ENCODE measurements at places on chromosomes 3 and 15. TPM values are rescaled to one million over a fixed set of nuclear protein-coding genes. Genes with fewer than 3 reads are reported as not detected.

- DNase-seq = no peak
Observed at GRCh38 chr3:21235491-21235890, 515.5 kb downstream of the ZNF385D start.

- DNase-seq = no peak
Observed at GRCh38 chr3:53046171-53047170, 598 bp upstream of the SFMBT1 start.

GRCh38 chr3:25455441-25456132 is 27.5 kb downstream of the RARB start:
- DNase-seq = no peak

DNA sequence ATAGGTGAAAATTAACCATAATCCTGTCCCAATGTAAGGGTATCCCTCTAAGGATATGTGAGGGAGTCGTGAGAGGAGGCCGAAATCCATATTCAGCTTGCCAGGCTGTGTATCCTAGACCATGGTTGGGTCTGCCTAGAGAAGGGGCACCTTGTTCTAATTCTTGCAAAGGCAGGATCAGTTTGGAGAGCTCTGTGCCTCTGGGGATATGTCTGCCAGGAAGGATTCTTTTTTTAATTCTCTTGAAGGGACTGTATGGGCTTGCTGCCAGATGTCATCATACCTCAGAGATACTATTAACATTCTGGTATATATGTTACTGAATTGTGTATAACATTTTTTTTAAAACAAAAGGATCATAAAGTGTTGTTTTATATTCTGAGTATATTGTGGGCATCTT is 2.4 kb downstream of the ATP1B3 start:
- no peak for DNase-seq

DNA sequence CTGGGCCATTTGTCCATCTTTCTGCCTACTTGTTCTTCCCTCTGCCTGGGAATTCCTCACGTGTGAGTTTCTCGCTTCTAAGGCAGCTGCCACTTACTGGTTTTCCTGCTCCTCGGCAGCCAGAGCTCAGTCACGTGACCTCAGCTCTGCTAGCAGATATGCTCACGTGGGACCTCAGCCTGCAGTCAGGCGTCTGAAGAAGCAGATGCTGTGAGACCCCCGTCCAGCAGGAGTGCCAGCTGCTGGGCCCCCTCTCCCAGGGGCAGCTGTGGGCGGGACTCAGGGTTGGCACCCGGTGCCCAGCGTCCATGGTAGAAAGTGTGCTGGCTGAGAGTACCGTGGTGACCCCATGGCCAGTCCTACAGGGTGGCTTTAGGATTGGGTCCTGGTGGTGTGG is 161.3 kb upstream of the TLE3 start:
- DNase-seq = no peak

DNA sequence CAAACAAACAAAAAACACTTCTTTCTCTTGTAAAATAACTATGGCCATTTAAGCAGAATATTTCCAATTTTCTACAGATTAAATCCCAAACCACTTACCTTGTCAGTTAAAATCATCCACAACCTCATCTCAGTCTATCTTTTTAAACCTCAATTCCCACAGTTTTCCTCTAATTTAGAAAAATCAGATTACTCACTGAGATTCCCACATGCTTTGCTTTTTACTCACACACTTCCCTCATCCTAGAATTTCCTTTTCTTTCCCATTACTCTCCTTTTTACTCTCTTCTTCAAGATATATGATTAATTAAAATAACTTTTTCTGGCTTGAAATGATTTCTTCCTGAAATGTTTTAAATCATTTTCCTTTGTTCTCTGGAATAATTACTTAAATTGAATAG is 790.7 kb downstream of the ROBO1 start:
- DNase-seq = no peak

DNA sequence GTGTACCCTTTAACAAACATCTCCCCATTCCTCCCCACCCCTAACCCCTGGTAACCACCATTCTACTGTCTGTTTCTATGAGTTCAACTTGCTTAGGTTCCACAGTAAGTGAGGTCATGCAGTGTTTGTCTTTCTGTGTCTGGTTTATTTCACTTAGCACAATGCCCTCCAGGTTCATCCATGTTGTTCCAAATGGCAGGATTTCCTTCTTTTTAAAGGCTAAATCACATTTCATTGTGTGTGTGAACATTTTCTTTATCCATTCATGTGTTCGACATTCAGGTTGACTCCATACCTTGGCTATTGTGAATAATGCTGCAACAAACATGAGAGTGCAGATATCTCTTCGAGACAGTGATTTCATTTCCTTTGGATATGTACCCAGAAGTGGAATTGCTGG is 62.7 kb downstream of the TJP1 start:
- no peak for DNase-seq

GRCh38 chr3:16841904-16842271 is 42.9 kb upstream of the PLCL2 start:
- DNase-seq = peak; percentile 69

DNA sequence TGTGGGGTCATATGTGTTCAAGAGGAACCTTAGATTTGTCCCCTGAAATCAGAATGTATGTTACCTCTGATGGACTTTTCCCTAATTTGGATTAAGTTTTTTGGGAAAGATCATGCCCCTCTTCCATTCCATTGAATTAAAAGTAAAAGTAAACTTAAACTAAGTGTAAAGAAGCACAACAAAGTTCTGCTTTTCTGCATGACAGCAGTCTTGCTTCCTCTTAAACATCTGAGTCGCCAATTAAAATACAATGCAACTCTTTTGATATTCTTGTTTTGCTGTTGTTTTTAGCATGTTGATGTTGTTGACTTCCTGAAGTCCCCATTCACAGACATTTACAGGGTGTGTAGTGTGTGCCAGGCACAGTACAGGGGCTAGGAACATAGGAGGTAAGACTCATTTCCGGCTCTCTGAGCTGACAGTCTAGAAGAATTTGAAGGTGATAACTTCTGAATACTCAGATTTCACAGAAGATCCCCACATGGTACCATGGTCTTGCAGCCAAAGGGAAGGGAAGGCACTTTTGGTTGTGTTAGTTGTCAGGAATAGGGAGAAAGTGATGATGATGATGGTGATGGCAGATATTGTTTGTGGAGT is 45.0 kb downstream of the USP13 start:
- DNase-seq = no peak

- no peak for DNase-seq
Observed at GRCh38 chr3:179701176-179701827, 48.5 kb downstream of the USP13 start.

DNA sequence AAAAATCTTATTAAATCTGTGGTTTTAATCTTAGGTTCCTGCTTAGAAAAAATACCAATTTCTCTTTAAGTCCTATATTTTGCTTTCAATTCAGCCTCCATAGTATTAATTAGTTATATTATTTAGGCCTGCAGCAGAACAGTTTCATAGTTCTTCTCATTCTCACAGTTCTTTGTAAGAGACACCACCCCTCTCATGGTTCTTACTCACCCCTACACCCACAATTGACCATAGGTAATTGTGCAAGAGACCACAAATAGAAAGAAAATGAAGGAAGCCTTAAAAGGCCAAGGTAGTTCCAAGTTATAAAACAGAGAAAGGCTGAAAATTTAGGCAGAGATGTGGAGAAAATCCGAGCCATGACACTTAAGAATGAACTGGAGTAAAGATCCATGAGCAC is 415.3 kb downstream of the TIGIT start:
- no peak for DNase-seq

GRCh38 chr3:15331072-15331605 is 1.2 kb downstream of the SH3BP5 start:
- no peak for DNase-seq

DNA sequence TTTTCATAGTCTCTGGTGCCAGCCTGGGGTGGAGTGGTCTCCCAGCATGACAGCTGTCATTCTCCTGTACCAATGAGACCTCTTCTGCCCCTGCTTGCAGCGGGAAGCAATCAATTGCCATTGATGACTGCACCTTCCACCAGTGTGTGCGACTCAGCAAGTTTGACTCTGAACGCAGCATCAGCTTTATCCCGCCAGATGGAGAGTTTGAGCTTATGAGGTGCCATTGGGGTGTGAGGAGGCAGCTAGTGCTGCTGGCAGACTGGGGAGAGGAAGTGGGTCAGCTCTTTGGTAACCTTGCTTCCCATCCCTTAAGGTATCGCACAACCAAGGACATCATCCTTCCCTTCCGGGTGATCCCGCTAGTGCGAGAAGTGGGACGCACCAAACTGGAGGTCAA is 4.4 kb upstream of the ABCF3 start:
- DNase-seq = no peak

DNA sequence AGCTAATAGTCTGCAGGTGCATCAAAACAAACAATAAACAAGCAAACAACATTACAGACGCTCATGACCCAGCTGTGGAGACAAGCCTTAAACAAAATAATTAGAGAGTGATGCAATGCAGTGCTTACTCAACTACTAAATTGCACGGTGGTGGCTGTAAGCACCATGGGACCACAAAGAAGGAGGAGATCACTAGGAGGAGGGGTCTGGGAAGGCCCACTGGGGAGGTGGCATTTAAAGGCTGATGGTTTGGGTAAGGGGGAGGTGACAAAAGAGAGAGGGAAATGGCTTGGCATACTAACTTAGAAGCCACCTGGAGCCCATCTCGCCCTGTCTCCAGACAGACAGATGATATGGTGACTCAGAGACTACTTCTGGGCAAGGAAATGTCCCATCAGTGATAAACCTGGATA is 516.7 kb downstream of the FOXP1 start:
- no peak for DNase-seq

DNA sequence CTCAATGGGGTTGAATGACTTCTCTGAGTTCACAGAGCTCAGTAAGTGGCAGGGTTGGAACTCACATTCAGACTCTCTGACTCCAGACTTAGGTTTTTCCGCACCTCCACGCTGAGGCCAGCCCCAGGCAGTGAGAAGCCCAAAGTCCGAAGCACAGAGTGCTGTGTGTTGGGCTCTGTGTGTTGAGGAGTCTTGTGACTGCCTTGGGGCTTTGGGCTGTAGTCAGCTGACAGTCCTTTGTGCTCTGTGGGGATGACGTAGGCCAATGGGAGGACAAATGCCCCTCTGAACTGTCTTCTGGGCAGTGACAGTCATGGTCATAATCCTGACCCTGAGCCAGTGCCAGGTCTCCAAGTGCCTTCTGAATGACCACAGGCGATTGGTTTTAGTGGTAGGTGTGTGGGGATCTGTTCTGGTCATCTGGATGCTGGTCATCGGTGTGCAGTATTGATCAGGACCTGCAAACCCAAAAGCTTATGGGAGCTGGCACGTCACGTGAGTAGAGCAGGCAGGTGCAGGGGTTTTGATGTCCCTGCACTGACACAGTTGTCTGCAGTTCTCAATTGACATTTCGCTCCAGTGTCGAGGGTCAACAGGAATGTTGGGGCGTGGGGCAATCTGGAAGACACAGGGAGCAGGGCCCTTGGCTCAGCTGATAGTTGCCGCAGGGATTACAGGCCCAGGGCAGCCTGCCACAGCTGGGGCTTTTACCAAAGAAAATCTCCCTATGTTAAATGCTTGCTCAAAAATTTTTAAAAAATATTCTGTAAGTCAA is 45.3 kb downstream of the CAPN3 start:
- DNase-seq = no peak

DNA sequence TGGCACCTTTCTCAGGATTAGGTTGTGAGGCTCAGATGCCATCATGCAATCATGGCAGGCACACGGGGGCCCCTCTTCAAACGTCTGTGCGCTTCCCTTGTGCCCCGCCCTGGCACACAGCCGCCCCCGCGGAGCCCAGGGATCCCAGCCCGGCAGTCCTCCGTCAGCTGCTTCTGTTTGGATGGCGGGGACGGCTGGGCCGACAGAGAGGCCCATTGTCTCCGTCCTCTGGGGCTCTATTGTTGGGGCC is 849 bp upstream of the HDAC11 start:
- no peak for DNase-seq

GRCh38 chr15:32670623-32671022 is 29.1 kb downstream of the SCG5 start:
- DNase-seq = no peak

DNA sequence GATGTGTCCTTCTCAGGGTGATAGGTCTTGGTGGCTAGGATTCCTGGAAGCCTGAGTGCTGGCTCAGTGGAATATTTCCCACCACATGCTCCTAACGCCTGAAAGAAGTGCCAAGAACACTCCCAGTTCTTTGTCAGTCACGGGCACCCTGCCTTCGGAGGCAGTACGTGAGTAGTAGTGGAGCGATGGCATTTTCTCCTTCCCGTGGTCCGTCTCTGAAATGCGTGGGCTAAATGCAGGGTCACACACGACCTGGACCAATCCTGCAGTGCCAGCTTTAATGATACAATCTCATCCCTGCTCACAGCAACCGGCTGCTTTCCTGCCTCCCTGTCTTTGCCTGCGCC is 14.5 kb downstream of the H1-8 start:
- DNase-seq = no peak

GRCh38 chr3:71148455-71149060 is 435.0 kb downstream of the FOXP1 start:
- no peak for DNase-seq

GRCh38 chr3:196012941-196013476 is 68.9 kb downstream of the TFRC start:
- no peak for DNase-seq

DNA sequence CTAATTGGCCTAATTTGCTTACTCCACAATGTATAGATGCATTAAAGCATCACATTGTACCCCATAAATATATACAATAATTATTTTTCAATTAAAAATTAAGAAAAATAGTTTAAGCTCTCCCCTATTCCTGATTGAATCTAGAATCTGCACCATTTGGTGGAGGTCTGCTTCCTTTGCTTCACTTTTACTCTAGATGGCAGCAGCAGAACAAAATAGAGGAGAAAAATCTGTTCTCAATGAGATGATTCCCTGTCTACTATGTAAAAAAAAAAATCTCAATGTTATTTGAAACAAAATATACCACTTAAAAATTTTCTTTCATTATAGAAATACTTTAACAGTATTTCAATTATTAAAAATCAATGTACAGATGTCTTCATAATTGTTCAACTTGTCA is 109.6 kb upstream of the FXR1 start:
- DNase-seq = no peak

Gene SAXO2
- polyA plus RNA-seq = 1.9 TPM

Gene DISP2
- polyA plus RNA-seq = not detected

Gene KBTBD8
- polyA plus RNA-seq = 11.9 TPM

Gene KNL1
- polyA plus RNA-seq = 28.2 TPM

Gene IL17RD
- polyA plus RNA-seq = 0.04 TPM

Gene ACY1
- polyA plus RNA-seq = 36.7 TPM

Gene ANKUB1
- polyA plus RNA-seq = 0.09 TPM

Gene HEG1
- polyA plus RNA-seq = 1.8 TPM

Gene SAMMSON
- polyA plus RNA-seq = not detected

Gene SPG21
- 116 TPM for polyA plus RNA-seq

Gene ANP32A
- 232 TPM for polyA plus RNA-seq

Gene SAMD7
- polyA plus RNA-seq = not detected

Gene IL12A
- polyA plus RNA-seq = 3.6 TPM

Gene NDUFAF3
- polyA plus RNA-seq = 228 TPM

Gene DHX30
- 64.1 TPM for polyA plus RNA-seq

Gene GPR176
- not detected for polyA plus RNA-seq

Gene FRMD5
- 6.4 TPM for polyA plus RNA-seq
